ENCODE measurements at places on chromosomes 3 and 15.

DNA sequence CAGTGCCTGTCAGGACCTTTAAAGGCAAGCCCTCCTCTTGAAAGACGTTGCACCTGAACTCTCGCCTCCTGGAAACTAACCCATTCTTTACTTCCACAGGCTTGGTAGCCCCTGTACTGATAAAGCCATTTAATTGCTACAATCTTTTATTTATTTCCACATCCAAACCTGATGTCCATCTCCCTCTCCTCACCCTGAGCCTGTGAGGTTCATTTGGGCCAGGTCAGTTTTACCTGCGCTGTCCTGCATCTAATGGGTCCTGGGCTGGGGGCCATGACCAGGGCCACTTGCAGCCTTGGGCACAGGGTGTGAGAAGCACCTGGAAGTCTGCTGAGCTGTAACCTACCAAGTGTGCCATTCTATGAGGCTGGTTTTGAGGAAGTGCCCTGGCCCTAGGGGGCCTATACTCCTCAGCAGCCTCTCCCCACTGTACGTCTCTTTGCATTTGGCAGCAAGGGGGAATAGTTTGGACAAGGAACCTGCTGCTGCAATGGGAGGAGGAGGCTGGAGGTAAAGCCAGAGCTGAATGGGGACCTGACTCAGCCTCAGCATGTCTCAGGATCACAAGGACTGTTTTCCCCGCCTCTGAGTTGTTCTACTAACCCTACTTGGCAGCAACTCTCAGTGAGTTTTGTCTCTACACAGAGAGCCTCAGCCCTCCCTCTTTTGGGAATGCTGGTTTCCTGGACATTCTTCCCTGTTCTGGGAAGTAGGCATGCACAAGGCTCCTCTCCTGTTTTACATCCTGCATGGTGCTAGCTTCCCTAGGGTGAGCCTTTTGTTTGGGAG lies 53.8 kb downstream of the WDR76 start:
- no peak for DNase-seq

DNA sequence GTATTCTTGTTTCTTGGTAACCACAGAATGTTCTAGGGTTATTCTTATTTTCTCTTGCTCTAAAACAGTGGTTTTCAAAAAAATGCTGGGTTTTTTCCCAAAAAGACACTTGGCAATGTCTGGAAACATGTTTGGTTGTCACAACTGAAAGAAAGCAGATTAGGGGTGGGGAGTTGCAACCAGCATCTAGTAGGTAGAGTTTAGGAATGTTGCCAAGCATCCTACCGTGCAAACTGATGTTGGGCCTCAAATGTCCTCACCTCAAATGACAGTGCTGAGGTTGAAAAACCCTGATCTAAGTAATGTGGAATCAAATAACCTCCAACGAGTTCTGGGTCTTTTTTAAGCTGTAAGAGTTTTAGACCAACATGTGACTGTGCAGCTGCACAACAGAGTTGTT lies 270.5 kb upstream of the STT3B start:
- no peak for DNase-seq

GRCh38 chr3:13494463-13495350 lies 14.6 kb downstream of the HDAC11 start:
- no peak for DNase-seq

DNA sequence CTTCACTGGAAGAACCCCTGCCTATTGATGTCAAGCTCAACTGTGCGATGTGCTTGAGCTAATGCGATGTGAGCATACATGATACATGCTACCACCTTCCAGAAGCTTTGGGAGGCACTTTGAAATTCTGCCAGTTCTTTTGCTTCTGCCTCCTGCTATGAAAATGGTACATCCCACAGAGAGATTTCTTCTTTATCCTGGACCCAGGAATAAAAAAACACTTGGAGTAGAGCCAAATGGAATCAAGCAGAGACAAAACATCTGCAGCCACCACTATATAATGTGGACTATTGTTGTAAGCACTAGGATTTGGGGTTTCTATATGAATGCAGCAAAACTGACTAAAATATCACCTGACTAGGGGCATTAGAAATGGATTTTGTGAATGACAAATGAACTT lies 119.9 kb upstream of the GAP43 start:
- no peak for DNase-seq

GRCh38 chr3:150515210-150515609 lies 31.1 kb downstream of the SERP1 start:
- DNase-seq = no peak

DNA sequence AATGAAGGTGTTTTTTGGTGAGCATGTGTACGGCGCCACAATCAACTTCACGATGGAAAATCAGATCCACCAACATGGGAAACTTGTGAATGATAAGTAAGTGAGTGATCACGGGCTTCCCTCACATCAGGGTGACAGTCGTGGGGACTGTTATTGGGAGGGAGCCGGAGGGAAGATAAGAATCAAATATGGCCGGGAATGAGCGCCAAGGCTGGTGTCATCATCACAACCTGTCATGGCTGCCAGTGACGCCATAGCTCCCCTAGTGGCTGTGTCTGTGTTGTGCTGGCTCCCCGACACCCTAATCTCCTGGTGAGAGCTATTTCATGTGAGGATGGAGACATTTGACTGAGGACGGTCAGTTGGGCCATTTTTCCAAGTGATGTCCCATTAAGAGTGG lies 168.5 kb downstream of the SV2B start:
- DNase-seq = no peak

DNA sequence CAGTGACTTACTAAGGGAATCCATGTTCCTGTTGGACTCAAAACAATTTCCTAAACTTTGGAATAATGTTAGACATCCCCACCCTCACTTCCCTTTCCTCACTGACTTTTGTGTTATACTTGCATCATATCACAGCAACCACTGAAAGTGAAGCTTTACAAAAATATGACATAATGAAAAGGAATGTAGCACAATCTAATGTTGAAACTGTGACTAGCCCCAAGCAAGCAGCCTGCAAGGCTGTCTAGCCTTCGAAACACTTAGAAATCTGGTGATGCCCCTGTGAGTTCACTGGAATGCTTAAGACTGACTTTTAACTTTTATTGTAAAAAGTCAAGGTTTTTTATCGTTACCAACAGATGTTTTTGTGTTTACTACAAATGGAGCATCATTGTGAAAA lies 203.7 kb upstream of the ZNF385D start:
- DNase-seq = no peak

- no peak for DNase-seq
Measured at GRCh38 chr3:114464548-114464947, 170.7 kb downstream of the TIGIT start.

DNA sequence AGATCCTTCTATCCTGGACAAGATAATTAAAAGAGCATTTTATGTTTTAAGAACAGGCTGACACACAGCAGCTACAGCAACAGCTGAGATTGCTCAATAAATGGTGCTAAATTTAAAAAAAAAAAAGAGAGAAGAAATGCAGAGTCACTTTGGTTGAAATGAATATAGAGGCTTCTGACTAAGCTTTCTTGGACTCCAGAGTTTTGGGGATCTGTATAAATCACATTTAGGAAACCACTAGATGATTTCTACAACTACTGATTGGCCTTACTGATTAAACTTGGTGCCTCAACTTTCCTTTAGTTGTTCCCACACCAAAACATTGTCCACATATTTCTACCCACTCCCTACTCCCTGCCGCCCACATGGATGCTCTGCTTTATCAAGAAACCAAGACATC lies 132.9 kb upstream of the ZBTB20 start:
- no peak for DNase-seq

- DNase-seq = no peak
Measured at GRCh38 chr3:79392479-79392878, 375.3 kb downstream of the ROBO1 start.

- peak; percentile 84 for DNase-seq
Measured at GRCh38 chr15:34367101-34368081, at the start of gene LPCAT4. LPCAT4 (minus strand) TSS chr15:34367196; CDS start chr15:34367100, 96 bp downstream.

DNA sequence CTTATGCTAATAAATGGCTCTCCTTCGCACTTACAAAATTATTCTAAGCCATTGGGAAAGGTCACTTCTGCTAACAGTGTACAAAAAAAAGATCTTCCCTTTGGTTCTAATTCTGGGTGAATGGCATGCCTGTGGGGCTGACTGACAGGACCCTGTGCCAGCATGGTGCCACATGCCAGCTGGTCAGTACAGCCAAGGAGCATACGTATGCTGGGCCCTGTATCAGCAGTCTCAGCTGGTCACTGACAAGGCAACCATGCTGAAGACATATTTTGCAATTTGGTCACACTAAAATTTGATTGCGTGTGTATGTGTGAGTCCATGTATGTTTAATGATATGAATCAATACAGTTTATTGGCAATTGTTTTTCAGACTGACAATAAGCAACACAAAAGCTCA lies 246.1 kb downstream of the TBL1XR1 start:
- no peak for DNase-seq

- peak; percentile 82 for DNase-seq
Measured at GRCh38 chr3:169811631-169812331, 889 bp upstream of the LRRIQ4 start.

GRCh38 chr3:100769693-100770092 lies 60.4 kb downstream of the TFG start:
- no peak for DNase-seq

DNA sequence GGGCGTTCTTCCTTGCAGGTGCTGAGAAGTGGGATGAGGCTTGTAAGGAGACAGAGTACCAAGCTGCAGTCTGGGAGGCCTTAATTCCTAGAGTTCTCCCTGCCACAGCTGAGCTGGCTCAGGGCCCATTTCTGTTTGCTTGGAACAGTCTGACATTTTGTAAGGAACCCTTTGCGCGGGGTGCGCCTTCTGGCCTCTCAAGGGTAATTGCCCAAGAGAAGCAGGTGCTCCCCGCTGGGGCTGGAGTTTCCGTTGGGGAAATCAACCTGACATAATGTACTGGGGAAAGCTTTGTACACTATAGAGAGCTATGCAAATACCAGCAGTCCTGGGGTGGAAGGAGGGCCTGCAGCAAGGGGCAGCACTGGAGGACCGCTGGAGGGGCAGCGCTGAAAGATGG lies 83.6 kb downstream of the HMG20A start:
- DNase-seq = no peak

DNA sequence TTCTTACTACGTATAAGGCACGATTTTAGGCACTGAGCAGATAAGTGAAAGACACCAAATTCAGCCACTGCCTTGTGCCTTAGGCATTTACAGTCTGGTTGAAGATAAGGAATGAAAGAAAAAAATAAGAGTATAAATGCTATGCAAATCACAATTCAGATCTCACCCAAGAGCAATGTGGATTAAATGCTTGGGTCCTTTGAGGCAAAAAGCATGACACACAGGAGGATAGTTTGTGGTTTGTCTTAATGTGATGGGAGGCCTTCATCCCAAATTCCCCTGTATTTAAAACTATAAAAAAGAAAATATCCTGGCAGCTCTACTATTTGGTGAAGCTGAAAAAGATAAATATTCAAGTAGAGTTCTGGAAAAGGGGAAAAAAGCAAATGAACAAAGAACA lies 79.8 kb downstream of the TGFBR2 start:
- no peak for DNase-seq

- DNase-seq = no peak
Measured at GRCh38 chr3:100354850-100355249, 20.3 kb downstream of the NIT2 start.

- no peak for DNase-seq
Measured at GRCh38 chr15:43523646-43524045, 6.2 kb downstream of the MAP1A start.

GRCh38 chr15:67605871-67606270 lies 63.4 kb downstream of the MAP2K5 start:
- DNase-seq = no peak

- peak; percentile 33 for DNase-seq
Measured at GRCh38 chr3:47421741-47422649, 41.2 kb downstream of the PTPN23 start.

DNA sequence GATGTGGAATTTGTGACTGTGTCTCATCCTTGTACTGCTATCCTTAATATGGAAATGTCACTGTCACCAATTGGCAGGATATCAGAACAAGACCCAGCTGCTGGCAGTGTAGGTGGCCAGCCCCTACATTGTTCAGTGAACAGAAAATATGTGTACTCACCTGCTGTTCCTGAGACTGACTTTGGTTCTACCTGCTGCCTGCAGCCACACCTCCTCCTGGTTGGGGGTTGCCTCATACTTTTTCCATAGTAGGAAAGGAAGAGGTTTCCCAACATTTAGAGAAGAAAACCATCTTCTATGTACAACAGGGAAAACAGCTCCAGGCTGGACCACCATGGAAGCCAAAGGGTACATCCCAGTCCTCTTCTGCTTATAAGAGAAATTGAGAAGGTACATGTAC lies 35.9 kb downstream of the SLC12A1 start:
- DNase-seq = no peak

All from SW480 (cell line).